ENCODE measurements at places on chromosomes 11 and 22. TPM values are rescaled to one million over a fixed set of nuclear protein-coding genes. Genes with fewer than 3 reads are reported as not detected.
A peak's percentile ranks its signal among the peaks of the same experiment; 100 is the strongest.

Gene CCDC73
- total RNA-seq: not detected

DNA sequence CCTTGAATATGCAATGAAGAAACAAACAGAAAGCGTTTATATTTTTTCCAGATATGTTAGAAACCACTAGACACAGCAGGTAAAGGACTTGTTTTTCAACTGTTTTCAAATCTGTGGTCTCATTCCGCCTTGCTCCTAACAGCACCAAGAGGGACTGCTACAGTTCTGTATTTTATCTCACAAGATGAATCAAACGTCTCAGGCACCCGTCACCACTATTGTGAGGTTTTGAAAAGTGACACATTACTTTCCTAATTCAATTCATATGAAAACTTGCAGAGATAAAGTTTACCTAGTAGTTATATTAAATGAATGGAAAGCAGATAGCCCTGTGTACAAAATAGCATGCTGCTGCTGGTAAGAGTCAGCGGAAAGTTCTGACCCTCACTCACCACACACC lies 386.3 kb downstream of the ETS1 start:
- no peak for DNase-seq
- H3K4me3 ChIP-seq: peak overlapping the region; percentile 55
- H3K27me3 ChIP-seq: no peaks in the 10 kb centered on the region
- H3K27ac ChIP-seq: peak overlapping the region; percentile 59
- H3K4me1 ChIP-seq: peaks cover 45% of the 10 kb centered on the region

DNA sequence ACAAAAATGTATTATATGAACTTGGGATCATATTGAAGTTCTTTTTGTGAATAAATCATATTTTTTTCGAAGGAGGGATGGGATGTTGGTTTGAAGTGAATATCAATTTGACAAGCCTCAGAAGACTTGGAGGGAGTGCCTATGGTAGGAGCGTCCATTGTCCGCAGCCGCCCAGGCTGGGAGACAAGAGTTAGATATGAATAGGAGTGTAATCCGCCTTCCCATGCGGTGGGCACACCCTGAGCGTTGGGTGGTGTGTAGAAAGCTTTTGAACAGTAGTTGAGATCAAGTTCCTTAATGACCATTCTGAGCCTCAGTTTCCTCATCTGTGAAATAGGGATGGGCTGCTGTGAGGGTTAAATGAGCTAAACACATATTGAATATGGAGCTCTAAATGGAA lies 7.0 kb downstream of the CD82 start:
- H3K36me3 ChIP-seq: no peaks in the 10 kb centered on the region
- no peak for DNase-seq
- H3K4me1 ChIP-seq: peaks cover 66% of the 10 kb centered on the region
- H3K4me3 ChIP-seq: no peak overlapping the region

DNA sequence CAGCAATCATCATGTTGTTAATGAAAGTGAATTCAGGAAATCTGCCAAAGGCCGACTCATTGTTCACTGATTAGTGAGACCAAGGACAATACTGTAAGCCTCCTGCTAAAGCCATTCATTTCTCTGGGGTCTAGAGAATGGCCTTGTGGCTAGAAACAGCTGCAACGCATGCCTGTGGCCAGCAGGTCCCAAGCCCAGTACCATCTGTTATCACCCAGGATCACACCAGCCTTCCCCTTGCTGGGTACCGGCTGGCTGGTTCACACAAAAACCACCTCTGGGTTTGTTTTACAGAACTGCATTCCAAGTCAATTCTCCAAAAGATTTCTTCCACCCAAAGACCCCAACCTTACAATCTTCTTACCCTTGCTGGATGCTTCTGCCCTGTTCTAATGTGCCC lies 1.1 kb downstream of the PLAAT5 start:
- H3K4me1 ChIP-seq: peaks cover 6% of the 10 kb centered on the region
- H3K27ac ChIP-seq: no peak overlapping the region
- peaks cover 8% of the 10 kb centered on the region for H3K36me3 ChIP-seq
- peaks cover 20% of the 10 kb centered on the region for H3K27me3 ChIP-seq
- H3K4me3 ChIP-seq: peak overlapping the region; percentile 73

Measured in natural killer cell treated with Interleukin-12 subunit alpha and Interleukin-12 subunit beta and Interleukin-15 and Interleukin-18, amount 100 ng/mL, for 72 hours (primary cell).